ENCODE measurements at places on chromosomes 12 and 14.

DNA sequence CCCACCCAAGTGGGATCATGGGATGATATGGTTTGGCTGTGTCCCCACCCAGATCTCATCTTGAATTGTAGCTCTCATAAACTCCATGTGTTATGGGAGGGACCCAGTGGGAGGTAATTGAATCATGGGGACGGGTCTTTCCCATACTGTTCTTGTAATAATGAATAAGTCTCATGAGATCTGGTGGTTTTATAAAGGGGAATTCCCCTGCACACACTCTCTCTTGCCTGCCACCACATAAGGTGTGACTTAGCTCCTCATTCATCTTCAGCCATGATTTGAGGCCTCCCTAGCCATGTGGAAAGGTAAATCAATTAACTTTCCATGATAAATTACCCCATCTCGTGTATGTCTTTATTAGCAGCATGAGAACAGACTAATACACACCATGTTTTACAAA lies 109.2 kb downstream of the IGF1 start:
- no peak for DNase-seq

DNA sequence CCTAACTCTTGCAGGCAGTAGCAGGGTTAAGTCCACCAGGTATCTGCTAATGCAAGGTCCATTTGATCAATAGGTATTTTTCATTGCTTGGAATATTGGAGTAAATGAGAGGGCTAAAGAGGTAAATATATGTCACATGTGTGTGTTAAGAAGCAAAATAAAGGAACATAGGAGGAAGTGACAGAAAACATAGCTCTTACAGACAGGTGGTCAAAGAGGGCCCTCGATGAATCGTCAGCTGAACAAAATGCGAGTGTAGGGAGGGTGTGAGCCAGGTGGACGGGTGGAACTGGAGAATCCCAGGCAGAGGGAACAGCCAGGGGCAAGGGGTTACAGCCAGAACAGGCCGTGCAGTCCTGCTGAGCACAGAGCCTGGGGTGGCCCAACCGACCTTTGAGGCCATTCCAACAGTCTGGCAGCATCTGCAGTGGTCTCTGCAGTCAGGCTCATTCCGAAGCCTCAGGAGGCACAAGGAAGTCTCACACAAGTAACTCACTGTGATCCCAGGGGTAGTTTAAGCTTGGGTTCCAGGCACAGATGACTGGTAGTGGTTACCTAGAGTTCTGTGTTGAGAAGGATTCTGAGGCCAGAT lies 43.2 kb downstream of the CCDC88C start:
- DNase-seq: no peak

DNA sequence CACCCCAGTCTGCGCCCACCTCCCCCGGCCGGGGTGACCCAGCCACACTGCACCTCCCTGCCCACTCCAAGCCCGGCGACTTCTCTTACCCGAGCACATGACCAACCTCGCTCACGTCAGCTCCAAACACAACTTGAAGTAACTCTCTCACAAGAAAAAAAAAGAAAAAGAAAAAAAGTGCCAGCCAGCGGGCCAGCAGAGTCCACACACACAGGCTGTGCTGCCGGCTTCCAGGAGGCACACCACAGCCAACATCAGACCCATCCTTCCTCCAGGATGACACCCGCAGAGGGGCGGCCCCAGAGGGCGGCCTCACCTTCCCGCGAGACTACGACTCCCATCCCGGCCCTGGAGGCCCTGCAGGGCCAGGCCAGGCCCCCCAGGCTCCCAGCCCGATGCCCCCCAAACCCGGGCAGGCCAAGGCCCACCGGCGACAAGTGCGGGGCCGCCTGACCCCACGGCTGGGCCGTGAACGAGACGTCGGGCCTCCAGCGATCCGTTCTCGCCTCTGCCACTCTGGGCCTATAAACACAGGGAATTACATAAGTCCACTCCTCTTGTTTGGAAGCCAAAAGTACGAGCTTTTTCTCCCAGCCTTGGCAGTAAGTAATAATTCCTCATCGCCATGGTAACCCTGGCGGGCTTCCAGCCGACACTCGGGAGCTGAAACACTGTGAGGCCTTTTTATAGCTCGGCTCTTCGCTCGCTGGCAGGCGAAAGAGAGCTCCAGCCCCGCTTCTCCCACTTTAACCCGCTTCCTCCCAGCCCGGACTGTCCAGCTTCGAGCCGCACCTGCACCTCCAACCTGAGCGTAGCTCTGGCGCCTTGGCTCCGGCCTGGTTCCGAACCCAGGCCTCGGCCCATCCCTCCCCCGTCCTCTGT lies 49.1 kb downstream of the NCOR2 start:
- DNase-seq: peak; percentile 100

DNA sequence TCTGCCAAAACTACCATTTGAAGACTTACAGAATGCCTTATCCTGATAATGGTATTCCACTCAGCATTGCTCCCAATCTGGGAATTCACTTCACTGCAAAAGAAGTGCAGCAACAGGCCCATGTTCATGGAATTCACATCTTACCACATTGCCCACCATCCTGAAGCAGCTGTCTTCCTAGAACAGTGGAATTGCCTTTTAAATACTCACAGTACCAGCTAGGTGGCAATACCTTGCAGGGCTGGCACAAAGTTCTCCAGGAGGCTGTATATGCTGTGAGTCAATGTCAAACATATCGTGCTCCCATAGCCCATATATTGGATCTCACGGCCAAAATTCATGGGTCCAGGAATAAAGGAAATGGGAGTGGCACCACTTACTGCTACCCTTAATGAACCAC lies 83.8 kb upstream of the PLEKHG7 start:
- DNase-seq: no peak

GRCh38 chr12:106764738-106765137 lies 9.7 kb upstream of the RIC8B start:
- peak; percentile 78 for DNase-seq

- DNase-seq: no peak
Measured at GRCh38 chr14:43901911-43902673, 605.0 kb downstream of the FSCB start.

- DNase-seq: no peak
Measured at GRCh38 chr12:51636986-51637385, 46.0 kb downstream of the SCN8A start.

DNA sequence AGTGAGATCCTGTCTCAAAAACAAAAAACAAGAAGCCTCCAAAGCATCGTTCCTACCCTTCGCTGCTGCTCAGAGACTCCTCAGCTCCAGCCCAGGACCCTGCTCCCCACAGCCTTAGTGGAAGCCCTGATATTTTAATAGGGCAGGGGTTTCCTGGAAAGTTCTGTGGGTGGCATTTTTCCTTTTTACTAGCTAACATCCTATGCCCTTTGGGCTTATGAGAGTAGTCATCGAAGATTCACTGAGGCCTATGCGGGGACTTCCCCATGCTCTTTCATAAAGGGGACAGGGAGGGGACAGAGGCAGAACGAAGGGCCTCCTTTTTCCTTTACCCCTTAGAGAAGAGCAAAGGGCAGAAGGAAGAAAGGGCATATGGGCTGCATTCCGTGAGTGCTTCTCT lies 8.3 kb downstream of the LAG3 start:
- no peak for DNase-seq

DNA sequence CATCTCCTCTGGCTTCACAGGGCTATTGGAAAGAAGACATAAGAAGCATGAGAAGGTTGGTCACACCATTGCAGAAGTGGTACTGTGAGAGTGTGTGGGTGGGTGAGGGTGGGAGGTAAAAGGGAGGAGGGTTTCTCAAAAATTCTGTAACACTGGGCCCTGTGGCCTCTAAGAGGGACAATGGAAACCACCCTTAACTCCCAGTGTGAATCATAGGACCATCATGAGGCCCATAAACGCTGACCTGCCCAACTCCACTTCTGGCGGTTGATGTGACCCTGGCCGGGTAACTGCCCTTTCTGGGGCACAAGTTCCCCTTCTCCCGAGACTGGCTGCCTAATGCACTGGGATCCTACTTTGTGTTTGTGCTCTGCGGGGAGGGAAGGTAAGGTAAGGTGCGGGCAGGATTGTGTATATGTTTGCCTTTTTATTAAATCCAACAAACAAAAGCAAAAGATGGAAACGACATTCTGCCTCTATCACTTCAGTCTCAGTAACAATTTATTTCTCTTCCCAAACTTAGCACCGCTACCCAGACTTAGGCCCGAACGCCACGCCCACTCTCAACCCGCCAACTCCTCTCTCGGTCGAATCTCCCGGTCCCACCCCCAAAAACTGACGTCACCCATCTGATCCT lies 551 bp downstream of the METTL1 start:
- DNase-seq: peak; percentile 90

GRCh38 chr14:89165189-89166181 lies 251.5 kb downstream of the FOXN3 start:
- DNase-seq: peak; percentile 21

DNA sequence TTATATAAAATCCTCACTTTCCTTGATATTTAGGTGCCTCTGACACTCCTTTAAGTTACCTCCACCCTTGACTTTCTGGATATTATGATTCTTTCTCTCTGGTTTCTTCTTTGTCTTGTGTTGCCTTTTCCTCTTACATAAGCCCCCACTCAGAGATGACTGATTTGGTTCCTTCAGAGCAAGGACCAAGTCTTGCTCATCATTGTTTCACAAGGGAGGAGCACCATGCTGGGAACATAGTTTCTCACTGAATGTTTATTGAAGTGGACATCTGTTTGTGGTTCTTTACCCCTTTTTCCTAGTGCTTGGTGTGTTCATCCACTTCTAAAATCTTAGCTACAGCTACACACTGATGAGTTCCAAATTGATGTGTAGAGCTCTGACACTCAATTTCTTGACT lies 161.3 kb upstream of the PTPRQ start:
- DNase-seq: peak; percentile 68

- DNase-seq: no peak
Measured at GRCh38 chr12:1448336-1448735, 146.0 kb downstream of the FBXL14 start.

- no peak for DNase-seq
Measured at GRCh38 chr12:79512068-79512467, 178.7 kb downstream of the PAWR start.

GRCh38 chr12:1532375-1533165 lies 61.8 kb downstream of the FBXL14 start:
- no peak for DNase-seq

DNA sequence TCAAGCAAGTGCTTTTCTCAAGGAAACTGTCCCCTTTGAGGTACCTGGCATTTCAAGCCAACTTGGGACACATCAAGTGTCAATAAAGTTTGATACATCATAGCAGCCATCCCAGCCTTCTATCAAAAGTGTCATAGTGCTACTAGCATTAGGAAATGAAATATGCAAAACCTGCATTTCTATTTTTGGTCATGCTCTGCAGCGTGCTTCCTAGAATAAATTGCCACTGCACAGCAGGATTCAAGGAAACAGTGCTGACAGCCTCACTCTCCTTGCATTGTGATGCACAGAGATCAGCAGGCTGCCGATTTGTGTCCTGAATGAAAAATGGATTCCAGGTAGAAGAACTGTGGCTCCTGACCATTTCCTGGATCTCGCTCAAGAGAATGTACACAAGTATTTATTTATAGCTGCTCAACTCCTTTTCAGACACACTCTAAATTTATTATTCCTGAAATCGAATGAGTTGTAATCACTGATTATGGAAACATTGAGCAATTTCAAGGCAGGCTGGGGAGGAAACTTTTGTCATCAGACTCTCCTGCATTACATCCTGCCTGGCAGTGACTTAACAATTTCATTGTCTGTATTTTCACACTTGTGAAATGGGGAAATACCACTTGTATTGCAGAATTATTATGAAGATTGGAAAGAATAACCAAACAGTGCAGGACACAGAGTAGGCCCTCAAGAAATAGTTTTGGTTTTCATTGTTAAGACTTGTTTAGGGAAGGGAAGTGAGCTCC lies 120.9 kb downstream of the SLC38A6 start:
- DNase-seq: peak; percentile 89

DNA sequence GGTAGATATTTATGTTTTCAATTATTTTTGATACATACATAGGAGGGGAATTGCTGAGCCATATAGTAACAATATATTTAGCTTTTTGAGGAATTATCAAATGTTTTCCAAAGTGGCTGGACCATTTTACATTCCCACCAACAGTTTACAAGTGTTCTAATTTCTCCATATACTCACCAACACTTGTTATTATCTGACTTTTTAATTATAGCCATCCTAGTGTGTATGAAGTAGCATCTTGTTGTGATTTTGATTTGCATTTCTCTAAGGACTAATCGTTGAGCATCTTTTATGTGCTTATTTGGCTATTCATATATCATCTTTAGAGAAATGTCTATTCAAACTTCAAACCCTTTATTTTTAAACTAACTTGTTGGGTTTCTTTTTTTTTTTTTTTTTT lies 17.2 kb upstream of the HECTD1 start:
- DNase-seq: no peak

DNA sequence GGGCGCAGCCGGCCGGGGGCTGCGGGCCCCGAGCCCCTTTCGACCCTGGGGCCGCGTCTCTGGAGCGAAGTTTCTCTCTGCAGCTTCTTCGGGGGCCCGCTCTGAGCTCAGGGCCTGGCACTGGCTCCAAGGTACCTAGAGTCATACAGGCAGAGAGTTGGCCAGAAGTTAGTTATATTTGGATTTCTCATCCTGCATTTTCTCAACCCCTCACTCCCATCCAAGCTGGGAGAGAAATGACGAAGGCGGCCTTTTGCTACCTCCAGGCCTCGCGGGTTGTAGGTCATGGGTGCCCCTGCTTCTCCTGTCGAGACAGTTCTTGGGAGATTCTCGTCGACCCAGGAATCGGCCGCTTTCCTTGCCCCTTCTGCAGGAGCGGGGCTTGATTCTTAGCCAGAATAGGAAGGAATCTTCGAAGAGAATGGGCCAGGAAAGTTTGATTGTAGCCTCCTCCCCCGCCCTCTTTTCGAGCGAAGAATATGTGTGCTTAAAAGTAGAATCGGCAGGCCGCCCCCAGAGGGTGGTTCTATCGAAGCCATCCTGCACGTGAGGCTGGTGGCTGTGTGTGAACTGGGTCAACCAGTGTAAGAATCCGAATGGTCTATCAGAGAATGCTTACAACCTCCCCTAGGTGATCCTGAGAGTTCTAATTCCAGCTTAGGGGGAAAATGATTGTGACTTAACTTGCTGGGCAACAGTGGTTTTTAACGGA lies 785 bp downstream of the MLEC start:
- peak; percentile 24 for DNase-seq

DNA sequence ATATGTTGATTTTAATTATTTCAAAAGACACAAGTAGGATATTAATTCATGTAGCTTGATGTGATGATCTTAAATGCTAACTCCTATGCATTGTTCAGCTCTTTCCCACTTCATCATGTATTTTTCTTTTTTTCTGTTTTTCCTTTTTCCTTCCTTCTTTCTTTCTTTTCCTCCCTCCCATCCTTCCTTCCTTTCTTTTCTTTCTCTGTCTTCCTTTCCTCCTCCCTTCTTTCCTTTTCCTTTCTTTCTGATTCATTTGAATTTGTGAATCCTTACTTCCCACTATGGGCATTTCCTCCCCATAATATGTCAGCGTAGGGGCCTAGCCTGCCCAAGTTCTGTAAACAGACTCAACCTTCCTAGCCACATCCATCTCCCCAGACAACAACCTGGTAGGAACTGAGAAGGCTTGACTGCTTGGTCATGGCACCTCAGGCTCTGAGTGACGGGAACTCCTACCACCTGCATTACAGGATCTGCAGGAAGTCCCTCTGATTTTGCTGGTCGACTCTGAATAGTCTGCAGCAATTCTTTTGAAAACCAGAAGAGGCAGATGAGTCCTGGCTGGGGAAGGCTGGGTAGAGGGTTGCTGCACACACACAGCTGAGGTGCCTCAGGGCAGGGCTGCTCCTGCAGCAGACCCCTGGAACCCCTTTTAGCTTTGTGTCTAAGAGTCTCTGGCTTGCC lies 33.4 kb upstream of the BHLHE41 start:
- no peak for DNase-seq

- no peak for DNase-seq
Measured at GRCh38 chr12:26118308-26118707, 6.5 kb downstream of the BHLHE41 start.

GRCh38 chr12:77893918-77894317 lies 63.2 kb downstream of the NAV3 start:
- DNase-seq: peak; percentile 46

GRCh38 chr14:76782885-76783566 lies 21.8 kb downstream of the VASH1 start:
- DNase-seq: no peak
